ENCODE measurements at places on chromosomes 7 and 10.

DNA sequence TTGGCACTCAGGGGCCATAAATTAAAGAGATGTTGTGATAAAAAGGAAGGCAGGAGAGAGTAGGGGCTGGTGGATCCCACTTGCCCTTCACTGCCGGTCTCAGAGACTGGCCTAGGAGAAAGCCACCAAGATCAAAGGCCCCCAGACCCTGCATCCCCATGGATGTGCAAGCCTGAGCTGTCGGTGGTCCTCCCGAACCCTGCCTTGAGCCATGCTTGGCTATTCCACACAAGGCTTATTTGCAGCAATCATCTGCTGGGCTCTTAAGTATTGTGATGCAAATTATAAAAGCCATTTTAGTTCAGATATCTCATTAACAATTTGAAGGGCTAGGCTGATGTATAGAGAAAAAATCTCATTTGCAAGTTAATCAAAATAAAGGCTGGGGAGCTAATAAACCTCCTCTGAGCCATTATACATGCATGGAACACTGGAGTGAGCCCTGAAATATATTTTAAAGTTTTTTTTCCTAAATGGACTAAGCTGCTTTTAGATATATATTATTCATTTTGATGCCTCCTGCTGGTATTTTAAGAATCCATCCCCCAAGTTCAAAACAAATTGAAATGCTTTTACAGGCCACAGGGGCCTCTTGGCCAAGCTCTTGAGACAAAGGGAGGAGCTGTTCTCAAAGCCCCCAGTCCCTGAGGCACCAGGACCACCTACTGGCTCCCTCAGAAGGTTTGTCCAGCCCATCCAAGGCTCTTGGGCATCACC is 28.1 kb downstream of the OAT start:
- no peak for DNase-seq

DNA sequence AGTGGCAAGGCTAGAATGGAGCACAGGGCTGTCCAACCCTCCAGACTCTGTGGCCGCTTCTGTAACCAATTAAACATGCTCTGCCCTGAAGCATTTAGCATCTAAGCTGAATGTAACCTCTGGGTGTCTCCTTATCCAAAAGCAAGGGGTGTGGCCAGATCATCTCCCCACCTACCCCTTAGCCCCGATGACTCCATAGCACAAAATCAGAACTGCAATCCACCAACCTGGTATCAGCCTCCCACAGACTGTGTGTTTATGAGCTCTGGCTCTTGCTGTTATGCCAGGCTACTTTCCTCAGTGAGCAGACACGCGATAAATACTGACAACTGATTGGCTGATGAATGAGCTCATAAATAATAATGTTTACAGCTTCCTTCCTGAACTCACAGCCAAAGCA is 3.2 kb downstream of the FRMD4A start:
- no peak for DNase-seq

DNA sequence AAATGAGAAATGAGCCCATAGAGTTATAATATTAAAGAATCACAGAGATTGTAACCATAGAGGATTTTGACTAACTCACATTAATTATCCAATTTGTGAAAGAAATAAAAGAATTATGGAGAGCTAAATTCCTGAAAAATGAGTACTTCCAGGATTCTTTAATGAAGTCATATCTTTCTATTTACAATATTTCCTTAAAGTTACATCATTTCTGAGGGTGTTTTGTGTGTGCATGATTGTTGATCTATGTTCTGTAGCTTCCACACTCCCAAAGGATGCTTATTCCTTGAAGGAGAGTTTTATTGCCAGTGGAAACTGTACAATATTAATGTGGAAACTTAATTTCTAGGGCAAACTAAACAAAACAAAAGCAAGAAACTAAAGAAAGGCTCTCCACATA is 299.6 kb downstream of the MDFIC start:
- no peak for DNase-seq

- DNase-seq: no peak
Observed at GRCh38 chr10:123604506-123604905, 61.6 kb upstream of the GPR26 start.

DNA sequence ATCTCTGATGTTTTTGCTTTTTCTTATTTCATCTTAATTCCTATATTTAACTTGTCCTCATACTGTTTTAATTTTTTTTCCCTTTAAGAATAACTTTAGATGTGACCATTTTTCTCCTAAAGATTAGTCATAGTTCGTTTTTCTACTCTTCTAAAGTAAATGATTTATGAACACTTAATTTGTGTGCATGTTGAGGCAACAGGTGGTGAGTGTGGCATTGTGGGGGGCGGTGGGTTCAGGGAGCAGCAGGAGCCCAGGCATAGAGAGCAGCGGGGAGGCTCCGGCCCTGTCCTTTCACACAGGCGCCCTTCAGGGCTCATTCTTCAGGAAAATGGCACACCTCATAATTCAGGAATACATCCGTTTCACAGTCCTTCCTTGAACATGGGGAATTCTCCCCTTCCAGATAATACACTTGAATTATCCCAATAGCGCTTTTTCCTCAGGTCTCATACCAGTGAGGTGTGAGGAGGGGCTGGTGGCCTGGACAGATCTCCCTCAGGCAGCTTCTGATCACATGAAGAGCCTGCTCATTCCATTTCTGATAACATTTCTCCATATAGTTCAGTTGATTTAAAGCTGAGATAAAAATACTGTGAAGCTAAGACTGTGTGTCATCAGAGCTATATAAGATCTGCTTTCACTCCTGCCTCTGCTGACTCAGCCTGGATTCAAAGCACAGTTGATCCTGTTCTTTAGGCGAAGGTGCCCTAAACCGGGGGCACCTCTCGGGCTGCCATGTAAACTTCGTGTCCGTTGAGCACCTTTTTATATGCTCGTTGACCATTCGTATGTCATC is 40.2 kb downstream of the CUL1 start:
- DNase-seq: no peak

GRCh38 chr7:122517576-122517975 is 181.3 kb downstream of the RNF133 start:
- DNase-seq: no peak

DNA sequence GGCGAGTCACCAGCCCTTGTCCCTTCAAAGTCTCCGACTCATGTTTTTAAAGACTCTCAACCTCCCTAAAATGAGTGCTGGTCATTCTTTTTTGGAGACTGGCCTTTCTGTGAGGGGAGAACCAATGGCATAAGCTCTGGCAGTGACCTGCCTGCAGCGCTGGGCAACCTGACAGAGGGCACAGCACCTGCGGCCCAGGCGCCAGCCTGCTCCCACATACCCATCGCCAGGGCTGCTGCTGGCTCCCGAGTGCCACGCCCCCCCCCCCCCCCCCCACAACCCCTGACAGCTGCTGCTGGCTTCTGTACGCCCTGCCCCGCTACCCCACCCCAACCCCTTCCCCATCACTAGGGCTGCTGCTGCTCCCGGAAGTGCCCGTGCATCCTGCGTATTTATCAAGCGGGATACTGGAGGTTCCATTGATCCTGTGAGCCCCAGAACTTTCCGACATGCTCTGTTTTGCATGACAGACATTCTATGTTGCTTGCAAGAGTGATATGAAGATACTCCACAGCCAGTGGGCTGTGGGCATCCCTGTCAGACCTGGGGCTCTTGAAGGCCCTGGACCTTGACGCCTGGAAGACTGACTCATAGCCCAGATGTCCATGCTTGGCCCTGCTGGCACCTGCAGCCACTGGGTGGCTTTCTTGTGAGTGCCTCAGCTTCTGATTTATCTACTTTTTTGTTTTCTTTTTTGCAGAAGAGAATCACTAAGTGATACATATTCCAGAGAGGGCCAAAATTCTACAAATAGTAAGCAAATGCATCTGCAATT is 243.9 kb downstream of the ZMYND11 start:
- DNase-seq: no peak

DNA sequence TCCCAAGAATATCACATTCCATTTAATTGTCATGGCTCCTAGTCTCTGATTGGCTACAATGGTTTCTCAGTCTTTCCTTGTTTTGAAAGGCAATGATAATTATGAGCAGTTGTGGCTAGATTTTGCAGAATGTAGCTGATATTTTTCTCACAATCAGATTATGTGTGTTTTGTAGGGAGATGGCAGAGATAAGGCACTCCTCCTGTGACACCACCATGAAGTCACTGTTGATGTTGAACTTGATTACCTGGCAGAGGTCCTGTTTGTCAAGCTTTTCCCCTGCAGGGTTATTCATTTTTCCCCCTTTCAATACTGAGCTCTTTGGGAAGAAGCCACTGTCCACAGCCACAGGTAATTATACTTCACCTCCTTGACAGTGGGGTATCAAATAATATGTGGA is 602.9 kb upstream of the PFKP start:
- no peak for DNase-seq

- DNase-seq: no peak
Observed at GRCh38 chr7:36870625-36871354, 146.5 kb upstream of the AOAH start.

GRCh38 chr10:16182144-16182543 is 254.7 kb upstream of the PTER start:
- no peak for DNase-seq

- DNase-seq: peak; percentile 32
Observed at GRCh38 chr7:115015619-115016018, 93.7 kb downstream of the MDFIC start.

GRCh38 chr10:68668972-68669371 is 52.1 kb upstream of the CCAR1 start:
- DNase-seq: no peak

GRCh38 chr10:96720422-96721206 is at the start of gene PIK3AP1:
PIK3AP1 (minus strand) TSS chr10:96720514; CDS start chr10:96720394, 120 bp downstream.
- no peak for DNase-seq

GRCh38 chr10:49115015-49115795 is at the start of gene VSTM4:
VSTM4 (minus strand) TSS chr10:49115522; CDS start chr10:49115485, 37 bp downstream.
- no peak for DNase-seq

GRCh38 chr7:151518105-151518946 is 1.4 kb downstream of the RHEB start:
- DNase-seq: no peak

DNA sequence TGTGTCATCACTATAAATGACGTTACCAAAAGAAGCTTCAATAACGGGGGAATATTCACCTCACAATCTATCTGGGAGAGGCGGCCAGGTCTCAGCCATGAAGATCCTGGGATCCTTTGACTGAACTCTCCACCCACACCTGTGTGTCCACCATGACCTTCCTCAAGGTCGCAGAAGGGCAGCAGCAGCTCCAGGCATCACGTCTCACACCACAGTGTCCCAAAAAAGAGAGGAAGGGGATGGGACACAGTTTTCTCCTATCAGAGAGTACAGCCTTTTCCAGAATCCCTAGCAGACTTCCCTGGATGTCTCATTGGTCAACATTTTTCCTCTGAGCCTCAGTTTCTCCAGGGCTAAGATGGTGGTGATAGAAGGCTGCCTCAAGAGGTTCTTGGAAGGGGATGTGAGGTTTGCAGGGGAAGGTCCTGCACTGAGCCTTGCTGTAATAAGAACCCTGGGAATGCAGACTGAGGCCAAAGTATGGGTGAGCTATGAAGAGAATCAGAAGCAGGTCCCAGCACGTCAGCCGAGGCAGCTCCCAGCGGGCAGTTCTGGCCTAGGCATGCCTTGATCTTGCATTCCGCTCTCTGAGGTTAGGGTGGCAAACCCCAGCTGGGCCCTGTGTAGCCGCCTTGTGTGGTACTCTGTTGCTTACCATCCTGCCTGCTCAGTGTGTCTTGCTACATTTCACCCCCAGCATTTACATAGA is 63.8 kb downstream of the COL26A1 start:
- DNase-seq: no peak

DNA sequence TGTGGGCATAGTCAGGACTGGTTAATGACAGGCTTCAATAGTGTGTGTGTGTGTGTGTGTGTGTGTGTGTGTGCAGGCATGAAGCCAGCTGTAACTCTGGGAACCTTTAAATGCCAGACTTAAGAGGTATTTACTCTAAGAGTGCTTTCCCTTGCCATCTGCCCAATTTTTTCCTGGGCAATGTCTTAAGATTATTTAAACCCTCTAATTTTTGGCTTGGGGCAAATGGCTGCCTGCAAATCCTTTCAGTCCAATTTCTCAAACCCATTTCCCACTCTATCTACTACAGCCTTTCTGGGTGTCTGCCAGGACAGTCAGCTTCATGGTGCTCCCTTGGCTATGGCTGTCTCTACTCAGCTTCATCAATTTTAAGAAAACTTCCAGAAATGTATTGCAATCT is 62.6 kb upstream of the C1GALT1 start:
- DNase-seq: no peak

DNA sequence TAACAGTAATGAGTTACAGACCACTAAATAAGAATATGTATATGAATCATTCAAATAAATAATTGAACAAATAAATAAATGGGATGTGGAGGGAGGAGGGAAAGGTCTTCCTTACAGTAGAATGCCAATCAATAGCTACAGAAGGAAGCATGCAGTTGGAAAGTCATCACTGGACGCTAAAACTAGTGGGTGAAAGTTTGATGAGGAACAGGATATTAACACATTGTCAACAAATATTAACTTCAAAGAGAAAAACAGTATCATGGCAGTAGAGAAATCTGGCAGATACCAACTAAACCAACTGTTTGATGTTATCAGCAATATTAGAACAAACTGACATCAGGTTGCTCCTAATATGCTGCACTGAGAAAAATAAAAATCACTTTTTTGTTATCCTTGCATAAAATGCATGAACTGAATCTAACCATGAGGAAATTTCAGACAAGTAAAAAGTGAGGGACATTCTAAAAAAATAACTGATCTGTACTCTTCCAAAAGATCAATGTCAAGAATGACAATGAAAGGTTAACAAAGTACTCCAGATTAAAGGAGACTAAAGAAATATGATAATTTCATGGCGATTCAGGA is 94.1 kb downstream of the ZFAND4 start:
- DNase-seq: no peak

DNA sequence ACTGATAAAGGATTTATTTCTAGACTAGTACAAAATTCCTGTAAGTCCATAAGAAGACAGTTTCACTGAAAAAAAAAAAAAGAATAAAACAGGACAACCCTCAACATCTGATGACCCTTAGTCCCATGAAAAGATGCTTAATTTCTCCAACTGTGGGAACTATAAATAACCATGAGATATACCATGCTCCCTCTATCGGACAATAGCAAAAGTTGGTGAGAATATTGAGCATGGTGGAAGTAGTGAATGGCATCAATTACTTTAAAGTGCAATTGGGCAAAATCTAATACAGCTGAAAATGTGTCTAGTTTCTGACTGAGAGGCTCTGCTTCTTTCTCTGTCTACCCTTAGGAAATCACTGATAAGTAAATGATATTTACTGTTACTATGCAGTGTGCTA is 348.8 kb downstream of the SUGCT start:
- DNase-seq: no peak

- no peak for DNase-seq
Observed at GRCh38 chr7:137916980-137917645, 70.3 kb upstream of the DGKI start.

DNA sequence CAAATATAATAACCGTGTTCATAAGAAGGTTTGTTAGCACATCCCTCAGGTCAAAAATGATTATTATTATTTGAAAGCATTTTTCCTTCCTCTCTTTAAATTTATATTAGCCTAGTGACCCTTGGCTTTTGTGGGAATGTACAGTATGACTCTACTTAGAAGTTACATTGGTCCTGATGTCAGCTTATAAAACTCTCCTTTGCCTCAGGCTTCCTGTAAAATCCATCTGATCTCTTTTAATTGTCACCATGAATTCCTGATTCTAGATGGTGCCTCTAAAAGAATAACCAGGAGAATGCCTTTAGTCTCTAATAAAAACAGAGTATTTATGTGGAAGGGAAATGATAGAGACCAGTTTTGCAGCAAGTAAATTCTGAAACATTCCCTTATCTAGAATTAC is 1134.4 kb downstream of the XPNPEP1 start:
- no peak for DNase-seq

GRCh38 chr10:95425592-95426465 is 135.0 kb upstream of the PDLIM1 start:
- DNase-seq: no peak

Data from AG09319 (cell line).